ENCODE measurements at places on chromosomes 6 and 20.

- DNase-seq: no peak
Measured at GRCh38 chr6:128519931-128520435, 416 bp downstream of the PTPRK start.

- no peak for DNase-seq
Measured at GRCh38 chr6:88683734-88684133, 279.7 kb downstream of the RNGTT start.

GRCh38 chr20:13883425-13883824 is 98.6 kb downstream of the NDUFAF5 start:
- DNase-seq: no peak

DNA sequence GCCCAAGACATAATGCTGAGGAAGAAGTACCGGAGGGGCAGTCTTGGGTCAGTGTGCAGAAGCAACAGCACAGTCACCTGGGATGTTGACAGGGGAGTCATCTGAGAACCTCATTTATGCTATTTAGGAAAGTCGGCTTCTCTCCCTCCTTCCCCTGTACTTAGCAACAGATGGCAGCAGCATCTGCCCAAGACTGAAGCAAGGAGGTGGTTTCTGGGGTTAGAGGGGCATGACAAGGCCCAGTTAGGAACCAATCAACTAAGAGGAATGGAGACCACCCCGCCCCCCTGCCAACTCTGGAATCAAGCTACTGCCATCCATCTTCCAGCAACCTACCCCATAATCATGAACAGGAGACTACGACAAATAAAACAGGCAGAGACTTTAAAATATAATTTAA is 21.7 kb downstream of the RIPK1 start:
- DNase-seq: peak; percentile 7

DNA sequence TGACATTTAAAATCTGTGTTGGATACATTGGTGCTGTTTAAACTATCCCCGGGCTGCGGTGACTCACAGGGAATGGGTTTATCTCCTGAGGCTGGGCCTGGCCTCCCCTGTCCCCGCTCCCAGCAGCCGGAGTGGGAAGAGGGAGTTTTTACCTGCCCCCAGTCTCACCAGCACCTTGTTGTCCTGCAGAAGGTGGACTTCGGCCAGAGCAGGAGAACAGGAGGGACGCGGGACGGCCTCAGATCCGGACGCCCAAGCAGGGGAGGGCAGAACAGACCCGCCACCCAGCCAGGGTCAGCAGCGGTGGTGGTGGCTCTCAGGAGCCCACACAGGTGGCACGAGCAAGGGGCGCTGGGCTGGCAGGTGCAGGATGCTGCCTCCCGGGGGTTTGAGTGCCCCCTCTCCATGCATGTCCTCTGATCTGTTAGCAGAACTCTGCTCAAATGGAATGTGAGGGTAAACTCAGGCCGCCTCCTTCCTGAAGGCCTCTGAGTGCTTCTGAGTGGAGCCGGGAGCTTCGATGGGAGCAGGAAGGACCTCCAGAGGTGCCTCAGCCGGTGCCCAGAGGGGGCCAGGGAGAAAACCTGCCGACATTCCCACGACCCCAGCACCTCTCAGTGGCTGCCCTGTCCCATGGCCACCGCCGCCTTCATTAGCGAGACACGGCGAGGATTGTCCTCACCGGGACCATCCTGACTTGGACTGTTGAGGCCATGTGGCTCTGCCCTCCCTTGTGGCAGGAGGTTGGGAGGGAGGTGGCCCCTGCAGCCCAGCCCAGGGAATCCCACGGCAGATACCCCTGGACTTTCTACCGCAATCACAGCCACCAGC is 43.4 kb upstream of the MRGBP start:
- no peak for DNase-seq

DNA sequence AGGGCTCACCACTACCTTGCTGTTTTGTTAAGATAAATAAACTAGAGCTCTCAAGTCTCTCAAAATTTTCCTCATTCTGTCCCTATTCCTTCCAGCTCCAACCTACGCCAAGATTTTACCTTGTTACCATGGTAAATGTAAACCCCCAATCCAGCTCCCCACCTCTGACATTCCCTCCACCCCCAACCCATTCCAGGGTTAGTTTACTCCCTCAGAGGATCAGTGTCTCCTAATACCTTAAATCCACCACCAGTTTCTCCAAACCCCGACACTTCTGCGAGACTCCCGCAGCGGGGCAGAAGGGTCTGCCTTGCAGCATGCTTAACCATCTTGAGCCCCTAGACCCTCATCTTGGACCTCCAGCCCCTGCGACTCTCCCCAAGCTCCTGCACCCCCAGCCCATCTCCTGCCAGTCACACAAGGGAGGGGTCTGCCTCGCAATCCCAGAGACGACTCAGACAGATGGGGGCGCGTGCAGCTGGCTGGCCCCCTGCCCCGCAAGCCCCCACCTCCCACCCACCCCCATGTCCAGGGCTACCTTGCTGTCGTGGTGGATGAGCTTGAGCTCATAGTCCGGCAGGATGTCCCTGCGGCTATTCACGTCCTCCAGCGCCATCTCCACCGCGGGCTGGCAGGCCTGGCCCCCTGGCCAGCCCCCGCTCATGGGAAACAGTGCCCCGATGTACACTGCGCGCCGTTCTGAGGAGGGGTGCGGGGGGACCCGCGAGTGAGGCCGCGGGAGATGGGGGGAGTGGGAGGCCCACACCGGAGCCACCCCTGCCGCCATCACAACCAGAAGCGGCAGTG is 5.8 kb downstream of the GABBR1 start:
- DNase-seq: no peak

DNA sequence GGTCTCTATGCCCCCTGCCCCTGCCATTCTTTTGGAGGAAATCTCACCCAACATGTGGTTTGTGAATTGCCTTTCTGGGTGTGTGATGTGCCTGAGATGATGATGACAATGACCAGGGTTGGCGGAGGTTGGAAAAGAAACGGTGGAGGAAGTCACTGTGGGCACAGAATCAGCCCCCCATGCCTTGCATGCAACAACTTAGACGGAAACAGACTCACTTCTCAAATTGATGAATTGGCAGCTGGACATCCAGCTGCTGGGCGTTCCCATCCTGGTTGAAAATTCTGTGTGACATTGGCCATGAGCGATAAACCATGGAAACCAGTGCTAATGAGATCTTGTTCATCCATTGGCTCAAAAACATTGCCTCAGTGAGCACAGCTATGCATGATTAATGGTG is 95.8 kb upstream of the LY86 start:
- DNase-seq: no peak

DNA sequence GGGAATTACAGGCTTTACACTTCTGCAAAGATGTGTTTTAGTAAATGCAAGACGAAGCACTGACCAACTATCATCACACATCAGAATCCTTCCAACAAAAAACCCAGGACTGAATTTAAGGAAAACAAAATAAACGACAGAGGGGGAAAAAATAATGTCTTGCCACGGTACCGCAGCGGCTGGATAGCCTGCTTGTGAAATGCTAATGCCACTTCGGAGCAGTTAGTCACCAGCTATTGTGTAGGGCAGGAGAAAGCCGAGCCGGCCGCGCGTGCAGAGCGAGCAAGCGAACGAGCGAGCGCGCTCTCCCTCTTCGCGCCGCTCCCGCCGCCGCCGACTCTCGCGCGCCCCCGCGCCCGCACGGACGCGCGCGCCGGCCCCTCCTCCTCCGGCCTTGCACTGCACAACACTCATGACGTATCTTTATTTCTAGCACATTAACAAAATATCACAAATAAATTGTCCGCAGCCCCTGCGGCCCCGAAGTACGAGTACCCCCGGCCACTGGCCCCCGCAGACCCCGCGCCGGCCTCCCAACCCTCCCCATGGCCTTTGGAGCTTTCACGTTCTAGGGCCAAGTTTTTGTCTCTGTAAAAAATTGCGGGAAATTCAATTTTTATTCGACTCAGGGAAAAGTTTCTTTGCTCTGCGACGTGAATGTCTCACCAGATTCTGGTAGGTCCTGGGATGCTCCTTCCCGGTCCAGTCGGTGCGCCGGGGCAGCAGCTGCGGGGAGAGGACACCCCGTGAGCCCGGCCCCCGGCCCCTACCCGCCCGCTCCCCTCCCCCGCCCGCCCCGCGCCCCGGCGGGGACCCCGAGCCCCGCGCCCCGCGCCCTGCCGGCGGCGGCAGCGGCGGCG is 1.0 kb downstream of the PHIP start:
- peak; percentile 95 for DNase-seq

DNA sequence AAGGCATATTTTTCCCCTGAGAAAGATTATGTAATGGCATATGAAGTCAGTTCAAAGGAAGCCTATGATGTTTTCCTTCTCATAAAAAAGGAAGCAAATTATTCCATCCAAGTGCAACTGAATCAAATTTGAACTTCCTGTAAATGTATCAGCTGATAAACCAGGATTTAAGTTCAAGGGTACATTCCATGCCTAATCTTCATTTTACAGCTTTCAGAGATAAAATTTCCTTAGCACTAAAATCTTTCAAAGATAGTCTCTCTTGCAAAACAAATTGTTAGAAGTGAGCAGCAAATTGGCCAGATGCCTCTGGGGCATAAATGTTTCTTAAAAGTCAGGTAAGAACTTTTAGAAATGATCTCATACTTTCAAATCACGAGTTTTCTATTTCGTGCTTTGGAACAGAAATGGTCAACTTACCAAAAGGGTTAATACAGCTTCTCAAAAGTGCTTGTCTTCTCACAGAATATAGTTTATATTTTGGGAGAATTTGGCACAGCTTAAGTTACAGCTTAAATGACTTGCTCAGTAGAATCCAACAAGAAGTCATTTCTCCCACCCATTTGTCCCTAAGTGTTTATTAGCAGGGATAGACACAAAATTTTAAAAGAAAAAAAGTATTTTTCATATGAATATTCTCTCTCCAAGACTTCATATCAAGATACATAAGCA is 2.7 kb upstream of the TCF21 start:
- no peak for DNase-seq

DNA sequence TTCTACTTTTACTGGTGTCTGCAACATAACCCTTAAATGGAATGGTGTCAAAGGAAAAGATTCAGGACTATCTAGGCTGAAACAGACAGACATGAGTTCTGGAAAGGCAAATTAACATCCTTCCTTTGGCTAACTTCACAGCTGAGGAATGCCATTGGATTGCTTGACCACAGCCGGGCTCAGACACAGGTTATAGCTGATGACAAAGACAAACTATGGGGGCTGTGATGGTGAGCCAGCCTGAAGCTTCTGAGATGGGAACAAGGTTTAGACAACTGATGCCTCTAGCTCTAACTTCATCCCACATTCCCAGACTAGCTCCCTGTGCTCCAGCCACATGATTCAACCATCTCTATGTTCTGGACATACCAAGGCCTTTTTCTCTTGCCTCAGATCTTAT is 15.3 kb downstream of the POLR1C start:
- no peak for DNase-seq

- no peak for DNase-seq
Measured at GRCh38 chr6:149016716-149017115, 269.9 kb downstream of the UST start.

DNA sequence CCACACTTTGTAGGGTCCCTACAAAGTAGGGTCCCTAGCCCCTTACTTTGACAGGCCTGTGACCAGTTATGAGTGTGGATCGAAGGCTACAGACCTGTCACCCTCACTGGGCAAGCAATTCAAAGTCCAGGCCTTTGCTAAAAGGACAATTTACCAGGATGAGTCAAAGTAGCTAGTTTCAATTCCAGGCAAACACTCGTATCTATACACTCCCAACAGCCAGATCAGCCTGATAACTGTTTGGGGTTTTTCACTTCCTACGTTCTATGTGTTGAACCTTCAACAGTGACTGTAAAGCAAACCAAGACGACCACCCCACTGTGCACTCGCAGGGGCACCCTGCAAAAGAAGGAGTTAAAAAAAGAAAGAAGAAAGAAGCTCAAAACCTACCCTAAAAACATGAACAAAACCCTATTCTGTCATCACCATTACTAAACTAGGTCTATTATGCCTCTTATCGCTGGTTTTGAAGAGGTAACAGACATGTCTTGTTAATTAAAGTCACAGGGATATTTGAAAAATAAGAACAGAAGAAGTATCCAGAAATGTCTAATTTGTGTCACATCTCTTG is 3.2 kb downstream of the GFOD1 start:
- DNase-seq: no peak

- no peak for DNase-seq
Measured at GRCh38 chr6:129648819-129649491, 61.0 kb downstream of the ARHGAP18 start.

- DNase-seq: no peak
Measured at GRCh38 chr6:87164506-87164905, 9.1 kb downstream of the ZNF292 start.

GRCh38 chr20:11852189-11852588 is 65.5 kb upstream of the BTBD3 start:
- no peak for DNase-seq

GRCh38 chr6:90160013-90160412 is 136.6 kb downstream of the BACH2 start:
- DNase-seq: no peak

- DNase-seq: no peak
Measured at GRCh38 chr20:64029293-64030117, 6.5 kb upstream of the C20orf204 start.

- no peak for DNase-seq
Measured at GRCh38 chr6:55663914-55664313, 84.9 kb upstream of the HMGCLL1 start.

- peak; percentile 47 for DNase-seq
Measured at GRCh38 chr20:58117944-58118343, 110.5 kb downstream of the ANKRD60 start.

- DNase-seq: no peak
Measured at GRCh38 chr6:41733360-41733706, 2.1 kb downstream of the TFEB start.

DNA sequence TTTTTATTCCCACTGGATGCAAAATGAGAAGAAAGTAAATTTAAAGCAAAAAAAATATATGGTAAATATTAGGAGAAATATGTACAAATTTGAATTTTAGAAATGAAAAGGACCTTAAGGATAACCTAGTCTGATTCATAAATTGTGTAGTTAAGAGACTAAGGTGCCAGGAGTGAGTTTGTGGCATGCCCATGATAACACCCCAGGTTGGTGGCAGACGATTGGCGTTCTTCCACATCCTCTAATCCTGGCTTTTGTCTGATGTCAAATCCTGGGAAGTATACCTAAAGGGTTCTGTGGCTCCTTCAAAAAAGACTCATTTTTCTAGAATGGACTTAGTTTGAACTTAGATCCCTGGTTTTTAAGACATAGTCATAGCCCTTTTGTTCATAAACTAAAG is 62.2 kb downstream of the SAMD5 start:
- DNase-seq: no peak

DNA sequence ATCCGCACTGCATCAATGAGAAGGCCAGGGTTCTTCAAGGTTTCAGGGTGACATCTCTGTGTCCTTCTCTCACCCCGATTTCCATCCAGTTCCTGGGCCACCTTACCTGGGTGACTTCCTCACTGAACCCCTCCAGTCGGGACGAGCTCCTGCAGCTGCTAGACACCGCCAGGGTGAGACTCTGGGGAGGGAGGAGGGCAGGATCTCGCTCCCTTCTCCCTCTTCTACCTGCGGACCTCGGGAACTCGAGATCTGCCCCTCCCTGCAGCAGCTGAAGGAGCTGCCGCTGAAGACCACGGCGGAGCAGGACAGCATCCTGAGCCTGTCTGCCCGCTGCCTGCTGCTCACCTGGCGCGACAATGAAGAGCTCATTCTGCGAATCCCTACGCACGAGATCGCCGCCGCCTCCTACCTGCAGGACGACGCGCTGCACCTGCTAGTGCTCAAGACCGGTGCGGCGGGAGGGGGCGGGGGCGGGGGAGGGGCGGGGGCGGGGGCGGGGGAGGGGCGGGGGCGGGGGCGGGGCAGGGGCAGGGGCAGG is 7.5 kb downstream of the CCM2L start:
- DNase-seq: no peak

All from fibroblast of skin of scalp (primary cell).